ENCODE measurements at places on chromosomes 7 and 10.
A peak's percentile ranks its signal among the peaks of the same experiment; 100 is the strongest.

DNA sequence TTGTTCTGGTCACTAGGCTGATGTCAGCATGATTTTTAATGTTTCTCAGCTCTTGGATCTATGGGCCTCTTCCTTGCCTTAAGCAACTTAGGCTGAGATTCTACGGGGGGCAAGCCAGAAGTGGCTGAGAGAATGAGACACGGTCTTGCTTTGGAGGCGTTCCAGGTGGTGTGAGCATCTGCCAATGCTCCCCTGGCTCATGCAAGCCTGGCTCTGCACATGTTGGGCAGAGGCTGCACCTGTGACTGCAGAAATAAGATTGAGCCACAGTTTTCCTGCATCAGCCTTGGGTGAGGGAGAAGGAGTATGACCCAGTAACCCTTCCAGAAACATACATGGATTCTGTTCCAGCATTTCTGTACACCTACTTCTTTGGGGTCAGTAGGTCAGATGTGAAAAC lies 41.9 kb downstream of the C10orf120 start:
- no peak for DNase-seq

DNA sequence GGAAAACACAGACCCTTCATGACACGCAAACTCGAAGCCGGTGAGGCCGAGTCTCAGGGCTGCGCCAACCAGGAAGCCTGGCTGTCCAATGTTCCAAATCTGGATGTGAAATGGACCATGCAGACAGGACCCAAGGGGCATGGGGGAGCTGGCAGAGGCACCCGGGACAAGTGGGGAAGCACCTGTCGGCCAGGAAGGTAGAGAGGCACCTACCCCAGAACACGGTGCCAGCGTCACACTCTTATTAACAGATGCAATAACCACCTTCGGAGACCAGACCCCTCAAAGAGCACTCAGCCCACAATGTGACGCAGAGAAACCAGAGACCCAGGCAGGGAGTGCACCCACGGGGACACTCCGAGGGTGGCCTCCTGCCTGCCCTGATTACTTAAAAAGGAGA lies 88.3 kb upstream of the PDGFA start:
- no peak for DNase-seq

- DNase-seq = no peak
Observed at GRCh38 chr7:77395626-77396025, 20.5 kb downstream of the GSAP start.

DNA sequence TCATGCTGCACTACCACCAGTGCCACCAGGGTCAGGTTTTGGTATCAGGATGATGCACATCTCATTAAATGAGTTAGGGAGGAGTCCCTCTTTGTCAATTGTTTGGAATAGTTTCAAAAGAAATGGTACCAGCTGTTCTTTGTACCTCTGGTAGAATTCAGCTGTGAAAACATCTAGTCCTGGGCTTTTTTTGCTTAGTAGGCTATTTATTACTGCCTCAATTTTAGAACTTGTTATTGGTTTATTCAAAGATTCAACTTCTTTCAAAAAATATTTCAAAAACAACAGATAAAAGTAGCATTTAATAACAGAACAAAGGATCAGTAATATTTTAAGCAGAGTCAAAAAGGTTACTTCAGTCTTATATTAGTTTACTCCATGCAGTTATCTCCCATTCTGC lies 6.4 kb upstream of the ZNF716 start:
- DNase-seq = no peak

- DNase-seq = no peak
Observed at GRCh38 chr10:101244321-101245050, 15.2 kb upstream of the LBX1 start.

GRCh38 chr10:86048571-86048970 lies 318.0 kb downstream of the GRID1 start:
- DNase-seq = no peak

- no peak for DNase-seq
Observed at GRCh38 chr10:28359334-28359733, 56.5 kb upstream of the MPP7 start.

DNA sequence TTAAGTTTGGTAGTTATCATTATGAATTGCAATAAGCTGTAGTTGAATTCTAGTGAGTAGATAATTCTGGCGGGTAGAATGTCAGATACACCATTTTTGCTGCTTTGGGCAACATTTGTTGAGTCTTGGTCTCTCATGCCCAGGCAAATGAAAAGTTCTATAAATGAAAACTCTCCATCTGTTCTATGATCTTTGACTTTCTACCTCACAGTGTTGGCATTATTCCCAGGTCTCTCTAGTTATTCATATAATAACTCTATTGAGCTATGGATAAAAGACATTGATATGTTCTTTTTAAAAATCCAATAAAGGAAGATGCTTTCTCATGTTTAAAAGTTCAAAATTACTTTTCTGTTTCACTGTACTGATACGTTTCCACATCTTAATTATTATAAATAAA lies 415.3 kb upstream of the SEMA3D start:
- no peak for DNase-seq

GRCh38 chr7:112421666-112422486 lies 28.4 kb upstream of the IFRD1 start:
- peak; percentile 13 for DNase-seq

DNA sequence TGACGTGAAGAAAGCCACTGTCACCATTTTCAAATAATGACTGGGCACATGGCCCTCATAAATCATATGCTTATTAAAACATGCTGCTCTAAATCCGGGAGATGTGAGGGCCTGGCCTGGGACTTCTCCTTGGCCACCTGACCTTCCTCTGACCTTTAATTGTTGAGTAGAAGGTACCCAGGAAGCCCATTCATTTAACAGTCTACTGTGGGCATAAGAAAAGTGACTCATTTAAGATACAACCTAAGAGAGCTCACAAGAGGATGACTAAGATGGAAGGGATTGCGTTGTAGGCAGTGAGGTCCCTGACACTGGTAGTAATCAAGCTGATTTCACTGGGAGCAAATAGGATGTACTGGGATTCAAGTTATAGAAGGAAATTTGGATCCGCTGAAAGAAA lies 203.4 kb upstream of the GPR26 start:
- no peak for DNase-seq

DNA sequence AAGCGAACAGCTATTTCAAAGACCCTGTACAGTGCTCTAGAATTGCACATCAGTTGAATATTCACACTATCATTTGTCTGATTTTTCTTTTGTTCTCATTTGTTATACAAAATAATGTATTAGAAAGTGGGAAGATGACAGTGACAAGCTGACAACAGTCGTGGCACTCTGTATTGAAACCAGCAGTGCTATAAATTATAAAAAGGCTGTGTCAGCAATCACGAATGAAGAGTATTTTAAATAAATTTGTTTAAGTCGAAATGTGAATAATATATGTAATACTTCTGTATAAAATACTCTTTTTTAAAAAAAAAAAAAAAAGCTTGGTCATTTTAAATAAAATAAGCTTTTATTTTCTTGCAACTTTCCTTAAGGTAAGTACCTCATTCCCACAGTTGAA lies 122.6 kb downstream of the VPS50 start:
- no peak for DNase-seq

DNA sequence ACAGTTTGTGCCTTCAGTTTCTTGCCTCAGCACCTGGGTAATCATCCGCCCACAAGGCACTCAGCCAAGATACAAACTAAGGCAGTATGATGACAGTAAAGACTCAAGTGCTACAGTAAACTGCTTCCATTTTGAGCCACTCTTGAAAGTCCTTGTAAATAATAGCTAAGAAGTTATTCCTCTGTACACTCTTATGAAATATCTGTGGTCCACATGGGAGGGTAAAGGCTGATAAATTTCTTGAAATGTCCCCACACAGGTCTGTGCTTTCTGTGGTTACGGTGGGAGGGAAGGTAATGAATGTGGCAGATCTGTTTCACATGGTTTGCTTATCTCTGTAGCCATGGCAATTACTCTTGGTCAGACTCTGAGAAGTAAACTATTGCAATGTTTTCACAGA lies 551.0 kb upstream of the ZWINT start:
- DNase-seq = no peak

DNA sequence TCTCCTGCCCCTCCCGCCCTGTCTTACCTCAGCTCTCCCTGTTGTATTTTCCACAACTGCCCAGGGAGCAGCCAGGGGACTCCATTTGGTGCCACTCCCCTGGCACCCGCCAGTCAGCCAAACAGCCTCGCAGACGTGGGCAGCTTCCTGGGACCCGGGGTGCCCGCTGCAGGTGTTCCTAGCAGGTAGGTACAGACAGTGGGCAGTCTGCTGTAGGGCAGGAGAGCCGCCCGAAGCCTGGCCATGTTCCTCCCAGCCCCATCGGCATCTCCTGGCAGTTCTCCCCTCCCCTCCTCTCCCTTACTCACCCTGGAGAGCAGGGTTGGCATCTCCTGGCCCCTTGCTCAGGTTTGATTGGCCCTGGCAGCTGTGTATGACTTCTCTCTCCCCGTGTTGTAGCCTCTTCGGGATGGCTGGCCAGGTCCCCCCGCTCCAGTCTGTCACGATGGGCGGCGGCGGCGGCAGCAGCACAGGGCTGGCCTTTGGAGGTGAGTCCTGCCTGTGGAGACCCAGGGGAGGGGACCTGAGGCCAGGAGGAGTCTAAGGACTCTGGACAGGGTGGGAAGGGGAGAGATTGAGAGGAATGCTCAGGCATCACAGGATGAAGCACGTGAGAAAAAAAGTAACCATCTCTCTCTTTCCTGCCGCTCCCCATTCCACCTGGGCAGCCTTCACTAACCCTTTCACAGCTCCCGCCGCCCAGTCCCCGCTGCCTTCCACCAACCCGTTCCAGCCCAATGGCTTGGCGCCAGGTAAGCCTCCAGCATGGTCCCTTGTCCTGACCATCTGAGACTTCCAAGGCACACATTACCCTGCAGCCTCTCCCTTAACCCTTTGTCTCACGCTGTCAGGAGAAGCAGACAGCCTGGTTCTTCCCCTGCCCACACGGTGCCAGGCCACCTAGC lies 11.3 kb downstream of the SAP25 start:
- no peak for DNase-seq

- no peak for DNase-seq
Observed at GRCh38 chr7:133491846-133492652, 239.2 kb downstream of the EXOC4 start.

- DNase-seq = no peak
Observed at GRCh38 chr7:29861884-29862283, 55.6 kb downstream of the WIPF3 start.

- peak; percentile 86 for DNase-seq
Observed at GRCh38 chr10:1056326-1057105, at the start of gene WDR37. TSS of gene WDR37 (plus strand) at chr10:1056385. CDS start at chr10:1072156, 15,771 bp downstream.

- no peak for DNase-seq
Observed at GRCh38 chr10:113644185-113645120, 19.4 kb downstream of the NRAP start.

DNA sequence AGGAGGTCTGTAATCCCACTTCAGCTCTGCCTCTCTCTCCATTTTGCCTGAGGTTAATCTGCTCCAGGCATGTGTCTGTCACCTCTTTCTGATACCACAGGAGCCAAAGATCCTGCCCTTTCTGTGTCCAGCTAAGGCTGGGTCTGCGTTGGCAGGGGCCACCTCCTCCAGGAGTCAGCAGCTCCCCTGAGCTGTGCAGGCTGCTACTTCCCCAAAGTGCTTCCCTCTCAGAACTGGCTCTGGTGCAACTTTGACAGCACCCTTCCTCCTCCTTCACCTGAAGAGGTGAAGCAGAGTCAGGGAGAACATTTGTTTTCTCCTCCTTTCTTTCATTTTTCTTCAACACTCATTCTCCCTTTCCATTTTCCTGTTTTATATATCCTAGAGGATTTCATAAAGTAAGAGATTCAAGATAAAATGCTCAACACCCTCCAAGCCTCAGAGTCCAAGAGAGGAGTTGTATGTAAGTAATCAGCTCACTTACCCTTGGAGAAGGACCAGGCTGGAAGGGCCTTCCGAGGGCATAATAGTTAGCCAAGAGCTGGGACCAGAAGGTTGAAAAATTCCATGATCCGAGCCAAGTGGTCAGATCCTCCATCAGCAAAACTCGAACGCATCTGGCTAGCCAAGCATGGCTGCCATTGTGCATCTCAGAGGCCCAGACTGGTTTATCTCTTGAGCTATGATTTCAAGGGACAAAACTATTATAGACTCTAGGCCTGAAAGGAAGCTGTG lies 257.3 kb downstream of the PTEN start:
- no peak for DNase-seq

- no peak for DNase-seq
Observed at GRCh38 chr10:121753726-121754476, 155.7 kb upstream of the FGFR2 start.

DNA sequence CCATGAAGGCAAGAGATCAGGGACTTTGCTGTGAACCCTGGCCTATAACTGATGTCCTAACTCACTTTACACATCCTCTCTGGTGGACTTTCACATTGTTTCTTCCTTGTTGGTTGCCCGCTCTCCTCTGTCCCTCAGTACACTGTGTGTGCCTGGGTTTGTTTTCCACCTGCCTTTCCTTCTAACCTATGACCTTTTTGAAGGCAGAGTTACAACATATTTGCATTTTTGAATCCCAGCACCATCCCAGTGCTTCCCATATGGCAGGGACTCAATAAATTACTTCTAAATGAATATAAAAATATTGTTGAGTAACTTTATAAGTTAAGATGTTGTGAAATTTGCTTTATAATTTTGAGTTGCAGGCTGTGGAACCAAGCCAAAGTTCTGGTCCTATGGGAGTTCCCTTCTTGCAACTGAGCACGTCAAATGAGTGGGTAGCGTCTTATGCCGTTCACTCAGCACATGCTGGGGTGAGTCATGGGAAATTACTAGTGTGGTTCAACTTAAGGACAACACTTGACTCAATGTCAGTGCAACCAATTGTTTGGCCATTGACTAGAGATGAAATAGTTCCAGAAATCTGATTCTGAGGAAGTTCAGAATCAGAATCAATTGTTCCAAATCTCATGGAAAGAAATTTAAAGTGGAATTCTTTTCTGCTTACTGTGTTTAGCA lies 250.9 kb downstream of the TWIST1 start:
- DNase-seq = no peak

DNA sequence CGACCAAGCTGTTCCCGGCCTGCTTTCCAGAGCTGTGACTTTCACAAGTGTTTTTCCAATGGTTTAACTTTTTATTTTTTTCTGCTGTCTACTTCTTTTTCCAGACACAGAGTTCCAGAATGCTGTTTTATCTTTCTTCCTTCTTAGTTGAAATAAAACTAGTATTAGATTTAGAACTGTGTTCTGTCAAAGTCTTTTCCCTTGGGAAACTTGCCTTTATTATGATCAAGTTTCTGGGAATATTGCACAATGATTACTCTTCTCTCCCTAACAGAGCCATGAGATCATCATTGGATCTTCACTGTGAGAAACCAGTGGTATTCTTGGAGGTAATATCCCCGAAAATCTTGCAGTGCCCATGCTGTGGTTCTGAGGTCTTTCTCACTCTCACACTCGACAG lies 104.9 kb upstream of the KCND2 start:
- DNase-seq = no peak

- no peak for DNase-seq
Observed at GRCh38 chr10:107848726-107849360, 684.3 kb upstream of the SORCS1 start.

DNA sequence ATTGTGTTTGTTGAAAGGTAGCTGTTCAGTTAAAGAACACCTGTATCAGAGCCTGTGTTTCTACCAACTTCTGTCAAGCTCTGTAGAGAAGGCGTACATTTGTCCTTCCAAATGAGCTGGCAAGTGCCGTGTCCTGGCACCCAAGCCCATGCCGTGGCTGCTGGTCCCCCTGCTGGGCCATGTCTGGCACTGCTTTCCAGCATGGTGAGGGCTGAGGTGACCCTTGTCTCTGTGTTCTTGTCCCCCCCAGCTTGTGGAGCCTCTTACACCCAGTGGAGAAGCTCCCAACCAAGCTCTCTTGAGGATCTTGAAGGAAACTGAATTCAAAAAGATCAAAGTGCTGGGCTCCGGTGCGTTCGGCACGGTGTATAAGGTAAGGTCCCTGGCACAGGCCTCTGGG lies 154.9 kb downstream of the EGFR start:
- no peak for DNase-seq

GRCh38 chr10:50501924-50502452 lies 121.8 kb downstream of the SGMS1 start:
- DNase-seq = no peak

- no peak for DNase-seq
Observed at GRCh38 chr7:80199051-80199450, 64.4 kb downstream of the GNAI1 start.

Measured in stimulated activated naive CD8-positive, alpha-beta T cell treated with anti-CD3 and anti-CD28 coated beads, Interleukin-15, amount 100 ng/mL, for 72 hours (primary cell).